ENCODE measurements at places on chromosomes 4 and X.

DNA sequence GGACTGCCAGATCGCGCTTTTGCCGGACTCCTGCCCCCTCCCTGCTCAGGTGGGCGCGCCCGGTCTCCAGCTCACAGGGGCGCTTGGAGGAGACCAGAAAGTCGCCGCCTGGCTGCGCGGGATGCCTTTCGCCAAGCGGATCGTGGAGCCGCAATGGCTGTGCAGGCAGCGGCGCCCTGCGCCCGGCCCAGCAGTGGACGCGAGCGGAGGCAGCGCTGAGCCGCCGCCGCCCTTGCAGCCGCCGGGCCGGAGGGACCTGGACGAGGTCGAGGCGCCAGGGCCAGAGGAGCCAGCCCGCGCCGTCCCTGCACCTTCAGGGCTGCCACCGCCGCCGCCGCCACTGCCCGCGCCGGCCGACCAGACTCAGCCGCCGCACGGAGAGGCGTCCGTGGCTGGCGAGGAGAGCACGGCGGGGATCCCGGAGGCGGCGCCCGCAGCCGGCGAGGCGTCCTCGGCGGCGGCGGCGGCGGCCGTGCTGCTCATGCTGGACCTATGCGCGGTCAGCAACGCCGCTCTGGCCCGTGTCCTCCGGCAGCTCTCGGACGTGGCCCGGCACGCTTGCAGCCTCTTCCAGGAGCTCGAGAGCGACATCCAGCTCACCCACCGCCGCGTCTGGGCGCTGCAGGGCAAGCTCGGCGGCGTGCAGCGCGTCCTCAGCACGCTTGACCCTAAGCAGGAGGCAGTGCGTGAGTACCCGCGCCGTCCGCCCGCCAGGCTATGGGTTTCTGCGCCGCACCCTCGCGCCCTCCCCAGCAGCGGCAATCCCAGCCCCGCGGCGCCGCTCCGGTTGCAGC, 834 bp downstream of the NHS start:
- no peak for DNase-seq

- no peak for DNase-seq
These were observed 29.1 kb upstream of the FGF2 start for GRCh38 chr4:122797405-122798094.

DNA sequence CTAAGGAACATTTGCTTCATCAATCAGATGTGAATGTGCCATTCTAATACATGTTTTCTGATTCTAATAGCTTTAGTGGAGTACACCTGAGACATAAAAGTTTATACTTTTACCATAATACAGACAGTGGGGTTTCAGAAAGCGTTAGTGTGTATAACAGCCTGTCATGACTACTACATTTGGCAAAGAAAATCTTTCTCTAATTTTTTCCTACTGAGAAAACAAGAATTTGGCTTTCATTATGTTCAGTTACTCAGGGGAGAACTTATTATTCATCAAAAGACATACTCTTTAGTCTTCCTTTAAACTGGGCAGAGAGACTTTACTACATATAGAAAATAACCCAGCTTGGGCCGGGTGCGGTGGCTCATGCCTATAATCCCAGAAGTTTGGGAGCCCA, 104.9 kb downstream of the PCDH18 start:
- no peak for DNase-seq

- DNase-seq = no peak
These were observed 901.8 kb downstream of the GLUD2 start for GRCh38 chrX:121949041-121949760.

- DNase-seq = no peak
These were observed 125.1 kb upstream of the FRMPD4 start for GRCh38 chrX:12013211-12013618.
